Right ventricle myocardium superior (tissue), 1 donor: ENCODE measurements at places on chromosomes 1 and 21.

- DNase-seq: no peak
Observed at GRCh38 chr1:223716302-223716862, 4.0 kb downstream of the CAPN2 start.

DNA sequence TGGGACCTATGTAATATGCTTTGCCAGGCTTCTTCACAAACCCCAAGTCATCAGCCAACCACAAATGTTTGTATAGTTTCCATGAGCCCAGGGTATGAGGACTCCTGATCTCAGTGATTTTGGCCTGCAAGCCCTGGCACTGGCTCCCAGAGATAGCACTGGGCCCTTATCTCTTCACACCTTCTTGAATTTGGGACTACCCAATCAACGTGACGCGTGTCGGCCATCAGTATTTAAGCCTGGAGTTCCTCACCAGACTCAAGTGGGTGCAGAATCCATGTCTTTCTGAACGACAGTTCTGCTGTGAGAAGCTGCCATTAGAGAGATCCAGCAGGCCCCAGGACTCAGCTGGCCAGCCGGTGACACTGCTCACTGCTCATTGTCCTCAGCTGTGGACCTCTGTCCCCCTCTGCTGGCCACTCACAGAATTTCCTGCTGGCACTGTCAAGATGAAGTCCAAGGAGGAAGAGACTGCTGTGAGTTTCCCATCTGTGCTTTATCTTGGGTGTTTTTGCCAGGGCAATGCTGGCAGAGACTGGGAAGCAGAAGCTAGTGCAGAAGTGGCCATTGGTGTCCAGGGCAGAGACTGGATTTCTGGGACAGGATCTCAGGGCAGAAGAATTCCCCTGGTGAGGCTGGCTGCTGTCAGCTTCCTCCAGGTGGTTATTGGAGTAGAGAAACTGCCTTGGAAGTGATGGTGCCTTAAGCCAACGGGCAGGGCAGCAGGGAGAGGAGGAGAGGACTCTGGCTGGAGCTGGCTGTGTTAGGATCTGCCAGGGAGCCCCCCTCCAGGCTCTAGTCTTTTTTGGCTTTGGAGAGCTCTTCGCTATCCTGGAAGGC, 28.4 kb downstream of the TMCC2 start:
- peak; percentile 94 for DNase-seq

GRCh38 chr1:211896958-211897357, 66.4 kb upstream of the LPGAT1 start:
- no peak for DNase-seq

GRCh38 chr1:10701145-10701544, 95.3 kb downstream of the CASZ1 start:
- no peak for DNase-seq

DNA sequence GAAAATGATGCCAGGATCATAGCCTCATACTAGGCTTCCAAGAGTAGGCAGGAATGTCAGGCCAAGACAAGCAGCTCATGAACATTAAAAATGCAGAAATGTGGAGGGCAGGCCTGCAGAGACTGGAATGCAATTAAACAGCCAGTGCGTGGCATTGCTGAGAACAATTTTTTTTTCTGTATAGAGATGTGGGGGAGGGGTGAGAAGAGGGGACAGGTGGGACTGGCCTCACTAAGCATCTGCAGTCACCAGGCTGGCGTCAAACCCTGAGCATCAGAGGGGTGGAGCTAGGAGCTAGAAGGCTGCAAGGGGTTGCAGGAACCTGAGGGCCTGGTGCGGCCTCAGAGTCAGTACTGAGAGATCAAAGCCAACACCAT, 114.1 kb downstream of the TNR start:
- DNase-seq: no peak

DNA sequence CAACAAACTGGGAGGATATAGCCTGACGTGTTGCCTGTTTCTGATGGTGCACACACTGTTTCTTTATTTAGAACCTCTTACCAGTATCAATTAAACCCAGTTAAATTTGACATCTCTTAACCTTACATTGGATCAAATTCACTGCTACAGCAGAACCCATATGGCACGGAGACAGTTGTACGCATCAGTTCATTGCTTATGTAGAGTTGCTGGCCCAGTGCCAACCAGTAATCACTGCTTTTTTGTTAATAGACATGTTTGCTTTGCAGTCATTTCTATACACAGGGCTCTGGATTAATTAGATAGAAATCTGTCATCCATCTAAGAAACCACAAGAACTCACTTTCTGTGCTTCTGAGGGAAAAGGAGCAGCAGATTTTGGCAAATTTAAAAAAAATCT, 154.0 kb downstream of the RWDD3 start:
- DNase-seq: no peak

GRCh38 chr1:234458352-234459017, 20.5 kb downstream of the TARBP1 start:
- no peak for DNase-seq

GRCh38 chr1:200483491-200484143, 73.8 kb upstream of the ZNF281 start:
- no peak for DNase-seq
